ENCODE measurements at places on chromosomes 12 and 14.

DNA sequence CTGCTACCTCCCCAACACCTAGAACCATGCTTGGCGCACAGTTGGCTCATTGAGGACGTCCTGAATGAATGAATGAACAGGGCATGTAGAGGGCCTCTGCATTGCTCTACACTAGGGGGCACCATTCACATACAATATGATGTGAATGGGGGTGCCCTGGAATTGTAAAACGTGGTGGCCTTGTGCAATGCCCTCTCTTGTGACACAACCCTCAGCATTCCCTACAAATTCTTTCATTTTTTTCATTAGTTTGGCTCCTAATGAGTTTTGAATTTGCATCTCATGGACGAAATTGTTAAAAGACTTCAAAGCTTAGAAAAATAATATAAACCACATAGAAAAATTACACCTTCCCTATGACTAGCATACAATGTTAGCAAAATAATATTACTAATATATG is 2.3 kb upstream of the DIO2 start:
- DNase-seq, result no peak

- DNase-seq, result no peak
Observed at GRCh38 chr12:19150273-19150900, 20.9 kb downstream of the PLEKHA5 start.

GRCh38 chr12:104094284-104094683 is 30.0 kb downstream of the HCFC2 start:
- no peak for DNase-seq

- DNase-seq, result no peak
Observed at GRCh38 chr14:106681568-106681967, 1155.2 kb downstream of the TMEM121 start.

DNA sequence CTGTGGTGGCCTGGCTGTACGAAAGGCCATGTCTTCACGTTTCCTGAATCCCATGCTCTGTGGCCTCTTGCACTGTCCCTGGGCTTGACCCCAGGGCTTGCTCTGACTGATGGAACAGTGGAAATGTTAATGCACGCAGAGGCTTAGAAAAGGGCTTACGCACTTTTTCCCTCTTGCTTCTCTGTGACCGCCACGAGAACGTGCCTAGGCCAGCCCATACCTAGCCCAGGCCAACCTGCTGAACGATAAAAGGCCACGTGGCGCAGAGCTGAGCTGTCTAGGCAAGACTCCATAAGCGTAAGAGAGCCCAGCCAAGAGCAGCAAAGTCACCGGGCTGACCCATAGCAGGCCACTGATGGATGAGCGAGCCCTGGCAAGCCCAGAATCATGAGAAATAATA is 18.3 kb downstream of the TTC7B start:
- no peak for DNase-seq

DNA sequence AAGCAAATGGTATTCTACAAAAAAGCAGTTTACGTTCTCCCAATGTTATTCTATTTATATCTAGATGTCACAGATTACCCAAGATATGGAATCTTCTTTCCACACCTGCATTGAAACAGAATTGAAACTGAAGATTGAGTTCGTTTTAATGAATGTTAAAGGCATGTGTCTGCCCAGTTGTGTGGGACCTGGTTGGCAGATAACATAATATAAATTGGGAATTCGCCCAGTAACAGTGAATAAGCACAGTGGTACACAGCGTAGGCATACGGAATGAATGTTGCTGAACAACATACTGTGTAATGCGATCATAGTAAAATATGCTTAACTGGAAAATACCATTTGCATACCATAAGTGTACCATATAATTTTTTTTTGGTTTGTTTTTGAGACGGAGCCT is 4.3 kb downstream of the KHNYN start:
- no peak for DNase-seq

DNA sequence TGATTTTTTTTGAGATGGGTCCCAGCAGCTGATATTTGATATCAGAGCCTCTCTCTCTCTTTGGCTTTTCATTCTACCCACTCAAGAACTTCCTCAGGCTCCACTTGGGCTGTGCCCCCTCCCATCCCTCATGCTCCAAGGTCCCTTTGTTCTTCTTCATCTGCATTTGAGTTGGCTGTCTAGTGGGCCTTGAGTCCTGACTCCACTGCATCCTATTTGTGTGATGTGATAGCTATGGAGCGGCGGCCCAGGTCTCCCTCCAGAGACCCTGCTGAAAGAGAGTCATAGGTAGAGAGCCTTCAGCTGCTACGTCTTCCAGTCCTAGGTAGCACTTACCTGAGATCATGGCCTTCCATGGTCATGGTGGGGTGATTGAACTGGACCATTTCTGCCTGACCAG is 123.1 kb upstream of the VRK1 start:
- DNase-seq, result no peak

DNA sequence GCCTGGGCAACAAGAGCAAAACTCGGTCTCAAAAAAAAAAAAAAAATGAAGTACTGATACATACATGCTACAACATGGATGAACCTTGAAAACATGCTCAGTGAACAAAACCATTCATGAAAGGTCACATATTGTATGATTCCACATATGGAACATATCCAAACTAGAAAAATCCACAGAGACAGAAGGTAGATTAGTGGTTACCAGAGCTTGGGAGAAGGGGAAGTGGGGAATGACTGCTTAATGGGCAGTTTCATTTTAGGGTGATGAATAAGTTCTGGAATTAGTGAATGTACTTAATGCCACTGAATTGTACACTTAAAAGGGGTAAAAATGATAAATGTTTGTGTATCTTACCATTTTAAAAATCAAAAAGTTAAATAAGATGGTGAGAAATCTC is 2.7 kb downstream of the ITGB7 start:
- no peak for DNase-seq

GRCh38 chr14:55450987-55451386 is 10.6 kb upstream of the TBPL2 start:
- no peak for DNase-seq

DNA sequence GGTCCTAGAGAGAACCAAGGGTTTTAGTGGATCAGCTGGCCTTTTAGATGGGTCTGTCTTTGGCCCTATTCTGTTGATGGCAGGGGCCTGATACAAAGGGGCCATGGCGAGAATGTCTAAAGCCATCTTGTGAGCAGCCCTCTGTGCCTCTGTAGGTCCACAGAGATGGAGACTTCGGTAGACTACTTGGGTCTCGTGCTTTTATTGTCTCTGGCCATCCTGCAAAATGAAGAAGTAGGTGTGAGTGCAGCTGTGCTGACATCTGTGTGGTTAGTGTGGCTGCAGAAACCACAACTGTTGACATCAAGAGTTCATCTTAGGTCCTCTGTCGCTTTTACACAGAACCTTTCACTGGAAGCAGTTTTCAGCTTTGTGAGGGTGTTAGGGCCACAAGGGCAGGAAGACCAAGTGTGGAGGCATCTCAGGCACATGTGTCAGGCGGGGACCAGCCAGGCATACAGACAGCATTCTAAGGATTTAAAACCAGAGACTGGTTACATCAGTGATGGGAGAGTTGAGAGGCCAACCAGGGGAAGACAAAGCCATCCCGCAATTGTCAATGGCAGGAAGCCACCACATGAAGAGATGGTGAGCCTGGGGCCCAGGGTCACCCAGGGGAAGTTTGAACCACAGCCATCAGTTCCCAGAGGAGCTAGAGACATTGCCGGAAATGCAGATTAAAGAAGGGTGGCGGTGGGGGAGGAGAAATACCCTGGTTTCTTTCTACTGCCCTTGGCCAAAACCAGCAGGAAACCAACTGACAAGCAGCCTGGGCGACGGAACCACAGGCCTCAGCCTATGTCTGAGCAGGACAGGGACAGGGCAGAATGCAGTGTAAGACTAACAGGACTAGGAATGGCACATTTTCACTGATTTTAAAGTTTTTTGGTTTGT is 13.0 kb upstream of the TPCN1 start:
- DNase-seq, result peak; percentile 84

DNA sequence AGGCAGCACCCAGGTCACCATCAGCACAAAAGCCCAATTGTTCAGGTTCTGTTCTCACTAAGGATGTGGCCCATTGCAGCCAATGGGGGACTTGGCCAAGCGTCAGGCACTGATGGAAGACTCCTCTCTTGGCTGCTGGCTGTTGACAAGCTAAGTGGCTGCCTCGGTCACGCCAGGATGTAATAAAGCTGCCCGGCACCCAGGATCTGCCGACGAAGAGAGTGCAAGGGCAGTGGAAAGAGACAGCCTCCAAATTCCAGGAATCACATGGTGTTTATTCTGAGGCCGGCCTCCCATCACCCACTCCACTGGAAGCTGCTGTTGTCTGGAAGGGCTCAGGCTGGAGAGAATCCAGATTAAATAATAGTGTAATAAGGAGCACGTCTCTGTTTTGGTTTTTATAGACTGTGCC is 451.8 kb upstream of the TBX3 start:
- no peak for DNase-seq

GRCh38 chr14:61416591-61416990 is 95.2 kb downstream of the PRKCH start:
- DNase-seq, result no peak

- no peak for DNase-seq
Observed at GRCh38 chr14:31059152-31059924, 33.2 kb upstream of the STRN3 start.

- DNase-seq, result no peak
Observed at GRCh38 chr12:93585247-93585646, 12.8 kb downstream of the SOCS2 start.

GRCh38 chr12:89721291-89721987 is 12.8 kb upstream of the ATP2B1 start:
- DNase-seq, result no peak
